ENCODE measurements at places on chromosomes 7 and 10.

DNA sequence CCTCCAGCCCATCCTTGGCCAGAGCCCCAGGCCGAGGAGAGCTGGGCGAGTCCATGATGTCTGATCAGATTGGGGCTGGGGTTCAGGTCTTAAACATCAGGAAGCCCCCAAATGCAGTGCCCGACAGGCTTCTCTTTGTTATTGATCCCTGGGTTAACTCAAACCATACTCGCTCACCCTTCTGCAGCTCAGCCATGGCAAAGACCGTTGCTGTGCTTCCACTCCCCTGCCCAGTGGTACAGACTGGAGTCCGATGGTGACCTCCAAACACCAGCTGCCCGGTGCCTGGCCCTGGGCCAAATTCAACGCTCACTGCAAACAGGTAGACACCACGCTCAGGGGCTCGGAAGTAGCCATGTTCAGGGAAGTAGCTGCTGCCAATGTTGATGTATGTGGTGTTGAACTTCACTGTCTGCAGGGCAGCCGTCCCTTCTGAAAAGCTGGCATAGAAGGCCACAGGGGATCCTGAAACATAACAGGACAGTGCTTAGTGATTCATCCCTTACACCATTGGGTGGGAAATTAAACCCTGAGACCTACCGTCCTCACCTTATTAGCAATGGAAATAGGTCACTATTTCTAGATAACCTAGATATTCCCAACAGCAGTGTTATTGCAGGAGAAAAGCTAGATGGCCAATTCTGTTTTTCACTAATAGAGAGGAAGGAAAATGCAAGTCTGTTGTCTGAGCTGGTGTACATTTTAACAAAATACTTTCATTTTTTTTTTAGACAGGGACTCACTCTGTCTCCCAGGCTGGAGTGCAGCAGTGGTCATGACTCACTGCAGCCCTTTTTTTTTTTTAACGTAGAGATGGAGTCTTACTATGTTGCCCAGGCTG, 20.5 kb downstream of the MMRN2 start:
- no peak for DNase-seq

- DNase-seq = peak; percentile 53
Measured at GRCh38 chr10:69222157-69223027, 2.3 kb downstream of the HKDC1 start.

DNA sequence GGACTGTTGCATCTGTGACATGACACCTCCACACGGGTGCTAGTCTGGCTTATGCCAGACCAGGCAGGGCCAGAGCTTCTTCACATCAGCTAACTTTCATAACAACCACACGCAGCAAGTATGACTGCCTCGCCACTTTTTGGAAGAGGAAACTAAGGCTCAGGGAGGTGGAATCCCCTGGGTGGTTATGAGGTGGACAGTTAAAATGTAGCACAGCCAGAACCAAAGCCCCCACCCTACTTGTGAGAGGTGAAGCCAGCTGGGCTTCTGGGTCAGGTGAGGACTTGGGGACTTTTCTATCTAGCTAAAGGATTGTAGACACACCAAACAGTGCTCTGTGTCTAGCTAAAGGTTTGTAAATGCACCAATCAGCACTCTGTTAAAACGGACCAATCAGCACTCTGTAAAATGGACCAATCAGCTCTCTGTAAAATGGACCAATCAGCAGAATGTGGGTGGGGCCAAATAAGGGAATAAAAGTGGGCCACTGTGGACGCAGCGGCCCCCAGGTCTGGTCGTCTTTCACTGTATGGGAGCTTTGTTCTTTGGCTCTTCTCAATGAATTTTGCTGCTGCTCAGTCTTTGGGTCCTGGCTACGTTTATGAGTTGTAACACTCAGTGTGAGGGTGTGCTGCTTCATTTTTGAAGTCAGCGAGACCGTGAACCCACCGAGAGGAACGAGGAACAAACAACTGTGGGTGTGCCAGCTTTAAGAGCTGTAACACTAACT, 171.0 kb downstream of the PTPN20 start:
- DNase-seq = no peak

DNA sequence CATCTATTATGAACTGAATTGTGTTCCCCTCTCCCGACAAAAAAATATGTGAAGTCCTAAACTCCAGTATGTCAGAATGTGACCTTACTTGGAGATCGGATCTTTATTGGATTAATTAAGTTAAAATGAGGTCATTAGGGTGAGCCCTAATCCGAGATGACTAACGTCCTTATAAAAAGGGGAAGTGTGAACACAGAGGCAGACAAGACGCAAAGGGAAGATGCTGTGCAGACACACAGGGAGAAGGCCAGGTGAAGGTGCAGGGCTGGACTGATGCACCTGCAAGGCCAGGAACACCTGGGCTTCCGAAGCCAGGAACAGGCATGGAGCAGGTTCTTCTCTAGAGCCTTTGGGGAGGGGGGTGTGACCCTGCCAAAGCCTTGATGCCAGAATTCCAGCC, 187.8 kb downstream of the PARD3 start:
- DNase-seq = no peak

DNA sequence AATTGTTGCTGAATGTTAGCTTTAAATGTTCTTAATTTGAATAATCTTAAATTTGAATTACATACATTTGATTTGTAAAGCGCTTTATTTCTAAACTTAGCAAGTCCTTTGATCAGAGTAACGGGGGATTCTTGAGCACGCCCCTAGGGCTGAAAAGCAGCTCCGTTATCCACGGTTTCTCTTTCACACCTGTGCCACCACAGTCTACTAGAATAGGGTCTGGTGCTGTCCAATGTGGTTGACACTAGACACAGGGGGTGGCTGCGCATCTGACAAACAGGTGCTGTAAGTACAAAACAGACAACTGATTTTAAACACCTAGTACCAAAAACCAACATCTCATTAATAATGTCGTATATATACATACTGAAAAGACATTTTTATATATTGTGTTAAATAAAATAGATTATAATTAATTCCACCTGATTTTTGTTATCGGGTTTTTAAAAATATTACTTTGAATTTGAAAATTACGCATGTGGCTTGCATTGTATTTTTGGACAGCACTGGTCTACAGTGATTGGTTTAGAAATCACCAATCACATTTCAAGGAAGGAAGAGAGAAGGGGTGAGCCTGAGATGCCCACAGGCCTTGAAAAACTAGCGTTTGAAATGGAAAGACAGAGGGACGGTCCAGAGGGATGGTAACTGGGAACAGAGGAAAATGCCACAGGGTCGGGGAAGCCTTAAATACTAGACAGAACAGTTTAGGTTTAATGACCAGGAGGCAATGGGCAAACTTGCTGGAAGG, 7.3 kb downstream of the SEPHS1 start:
- DNase-seq = no peak

GRCh38 chr7:94655126-94655847, 646 bp downstream of the SGCE start:
- no peak for DNase-seq

GRCh38 chr7:125424721-125425120, 495.1 kb upstream of the POT1 start:
- no peak for DNase-seq

- no peak for DNase-seq
Measured at GRCh38 chr10:125256026-125256425, 95.7 kb upstream of the CTBP2 start.

- DNase-seq = no peak
Measured at GRCh38 chr7:102988631-102989560, 76.1 kb downstream of the LRRC17 start.

GRCh38 chr7:50667789-50668226, 102.6 kb upstream of the DDC start:
- no peak for DNase-seq

- no peak for DNase-seq
Measured at GRCh38 chr7:77396894-77397547, 19.1 kb downstream of the GSAP start.

GRCh38 chr7:37052705-37053104, 328.4 kb upstream of the AOAH start:
- no peak for DNase-seq

DNA sequence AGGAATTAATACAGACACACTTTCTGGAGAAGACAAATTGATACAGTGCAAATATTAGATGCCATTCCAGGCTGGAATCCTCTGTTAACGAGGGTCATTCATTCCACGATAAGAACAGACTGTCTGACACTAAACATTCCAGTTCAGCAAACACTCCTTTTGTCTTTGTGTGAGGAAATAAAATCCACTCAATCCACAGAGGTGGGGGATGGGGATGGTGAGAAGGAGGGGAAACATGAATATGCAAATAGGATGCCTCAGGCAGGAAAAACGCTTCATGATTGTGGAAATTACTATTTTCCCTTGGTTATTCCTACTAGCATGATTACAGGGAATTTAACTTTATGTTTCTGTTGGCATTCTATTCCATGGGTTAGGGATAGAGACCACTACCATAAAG, 196.9 kb upstream of the CDCA7L start:
- no peak for DNase-seq

DNA sequence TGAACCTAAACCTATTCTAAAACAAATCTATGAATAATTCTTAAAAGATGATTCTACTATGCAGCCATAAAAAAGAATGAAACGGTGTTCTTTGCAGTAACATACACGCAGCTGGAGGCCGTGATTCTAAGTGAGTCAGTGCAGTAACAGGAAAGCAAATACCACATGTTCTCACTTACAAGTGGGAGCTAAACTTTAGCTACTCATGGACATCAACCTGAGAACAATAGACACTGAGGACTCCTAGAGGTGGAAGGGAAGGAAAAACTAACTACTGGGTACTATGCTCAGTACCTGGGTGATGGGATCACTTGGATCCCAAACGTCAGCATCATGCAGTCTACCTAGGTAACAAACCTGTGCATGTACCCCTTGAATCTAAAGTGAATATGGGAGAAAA, 575.0 kb upstream of the MGMT start:
- no peak for DNase-seq

DNA sequence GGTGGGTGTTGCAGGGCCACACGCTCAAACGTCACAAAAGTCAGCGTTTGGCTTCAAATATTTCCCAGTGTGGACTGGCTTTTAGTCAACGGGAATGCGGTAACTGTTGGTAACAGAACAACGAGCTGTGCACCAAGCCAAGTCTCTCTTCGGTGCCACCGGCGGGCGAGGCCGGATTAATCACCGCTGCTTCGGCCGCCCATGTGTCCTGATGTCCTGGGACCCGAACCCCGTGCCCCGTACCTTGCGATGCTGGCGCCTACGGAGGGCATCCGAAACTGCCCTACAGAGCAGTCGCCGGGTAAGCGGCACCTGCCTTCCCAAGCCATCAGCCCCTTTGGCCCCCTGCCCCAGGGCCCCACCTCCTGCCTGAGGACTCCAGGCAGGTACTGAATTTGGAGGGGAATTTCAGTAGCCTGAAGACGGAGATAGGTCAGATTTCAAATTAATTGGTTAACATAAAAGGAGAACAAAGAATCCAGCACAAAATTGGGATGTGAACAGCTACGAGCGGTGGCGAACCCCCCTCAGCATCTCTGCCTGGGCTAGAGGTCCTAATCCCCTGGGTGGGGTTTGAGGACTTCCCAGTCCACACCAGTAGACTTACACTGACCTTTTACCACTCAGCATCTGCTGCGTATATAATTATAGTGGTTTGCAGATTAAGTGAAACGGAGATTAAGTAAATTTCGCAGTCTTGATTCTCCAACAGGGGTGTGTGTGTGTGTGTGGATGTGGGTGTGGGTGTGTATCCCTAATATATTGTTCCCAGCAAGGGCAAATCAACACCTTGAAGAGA, at the start of gene LRRC72:
TSS of gene LRRC72 (plus strand) at position 84 of the 799 bp plus-strand sequence. CDS start at position 212, 128 bp downstream.
- DNase-seq = no peak

DNA sequence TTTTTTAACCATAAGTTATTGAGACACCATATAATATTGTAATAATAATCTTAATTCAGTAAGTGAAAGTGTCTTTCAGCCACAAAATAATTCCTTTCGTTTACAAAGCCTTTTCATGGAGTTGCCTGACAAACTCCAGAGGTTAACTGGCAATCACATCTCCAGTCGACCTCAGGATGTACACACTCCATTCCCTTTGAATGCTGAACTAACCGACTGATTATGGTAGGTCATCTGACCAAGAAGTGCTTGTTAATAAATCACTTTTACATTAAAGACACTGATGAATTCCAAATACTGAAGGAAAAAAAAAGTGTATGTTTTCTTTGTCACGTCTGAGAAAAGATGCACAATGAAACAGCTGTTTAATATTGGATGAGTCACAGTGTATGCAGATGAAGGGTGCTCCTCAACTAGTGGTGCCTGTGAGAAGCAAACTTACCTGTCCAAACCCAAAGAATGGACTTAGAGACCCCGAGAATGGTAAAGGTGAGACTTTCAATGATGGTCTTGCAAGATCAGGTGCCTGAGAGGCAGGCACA, 348.1 kb upstream of the VWC2 start:
- no peak for DNase-seq

- no peak for DNase-seq
Measured at GRCh38 chr7:51046103-51046466, 263.4 kb upstream of the GRB10 start.

DNA sequence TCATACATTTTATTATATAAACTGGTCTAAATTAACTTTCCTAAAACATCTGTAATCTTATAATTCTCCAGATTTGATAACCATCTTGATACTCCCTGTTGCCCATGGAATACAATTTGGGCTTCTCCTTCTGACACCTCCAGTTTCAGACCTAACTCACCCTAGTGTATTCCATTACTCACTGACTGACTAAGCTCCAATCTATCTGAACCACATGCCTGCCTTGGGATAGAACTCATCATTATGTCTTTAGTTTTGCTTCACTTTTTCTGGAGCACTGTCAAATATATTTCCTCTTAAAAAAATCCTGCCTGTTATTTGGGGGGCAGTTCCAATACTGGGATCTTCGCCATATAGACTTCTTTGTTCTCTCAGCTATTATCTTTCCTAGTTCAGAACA, 4.9 kb upstream of the FOXP2 start:
- DNase-seq = no peak

Data from stimulated activated CD4-positive, alpha-beta T cell treated with anti-CD3 and anti-CD28 coated beads, TNF-alpha, amount 100 ng/mL, for 48 hours (primary cell).